ENCODE measurements at places on chromosomes 4 and X.
A peak's percentile ranks its signal among the peaks of the same experiment; 100 is the strongest.

- DNase-seq, result peak; percentile 91
These were observed at the start of gene CXCL8 for GRCh38 chr4:73740353-73740778. Gene CXCL8, plus strand, starts transcription at chr4:73740569. Its CDS starts 90 bp downstream, at chr4:73740659.

- peak; percentile 66 for DNase-seq
These were observed 183.2 kb upstream of the WDFY3 start for GRCh38 chr4:85149676-85150075.

DNA sequence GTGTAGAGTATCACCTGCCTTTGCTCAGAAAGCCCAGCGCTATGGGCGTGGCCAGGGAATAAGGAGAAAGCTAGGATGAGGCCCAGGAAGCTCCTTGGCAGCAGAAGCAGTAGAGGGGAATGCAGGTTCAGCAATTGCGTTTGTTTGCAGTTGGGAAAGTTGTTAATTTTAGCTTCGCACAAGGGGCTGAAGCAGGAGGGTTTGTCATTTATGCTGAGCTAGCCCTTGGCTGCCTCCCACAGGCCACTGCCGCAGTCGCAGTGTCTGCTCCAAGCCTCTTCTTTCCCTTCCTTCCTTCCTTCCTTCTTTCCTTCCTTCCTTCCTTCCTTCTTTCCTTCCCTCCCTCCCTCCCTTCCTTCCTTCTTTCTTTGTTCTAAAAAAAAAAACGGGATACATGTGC is 21.5 kb downstream of the FRMPD3 start:
- DNase-seq, result peak; percentile 36

DNA sequence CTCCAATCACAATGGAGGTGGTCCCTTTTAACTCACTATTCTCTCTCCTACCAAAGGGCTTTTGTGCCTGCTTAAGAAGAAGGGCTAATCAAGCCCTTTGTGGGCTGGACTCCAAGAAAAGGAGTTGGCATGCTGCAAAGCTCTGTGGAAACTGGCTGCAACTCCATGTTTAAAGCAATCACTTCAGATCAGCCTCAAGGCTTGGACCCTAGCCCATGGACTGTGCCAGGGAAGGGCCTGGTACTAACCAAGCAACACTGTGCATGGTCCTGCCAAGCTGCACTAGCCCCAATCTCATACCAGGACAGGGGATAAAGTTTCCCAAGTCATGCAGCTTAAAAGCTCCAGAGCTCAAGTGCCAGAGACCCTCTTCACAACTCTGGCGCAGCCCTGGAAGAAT is 86.7 kb downstream of the ATP8A1 start:
- DNase-seq, result no peak

DNA sequence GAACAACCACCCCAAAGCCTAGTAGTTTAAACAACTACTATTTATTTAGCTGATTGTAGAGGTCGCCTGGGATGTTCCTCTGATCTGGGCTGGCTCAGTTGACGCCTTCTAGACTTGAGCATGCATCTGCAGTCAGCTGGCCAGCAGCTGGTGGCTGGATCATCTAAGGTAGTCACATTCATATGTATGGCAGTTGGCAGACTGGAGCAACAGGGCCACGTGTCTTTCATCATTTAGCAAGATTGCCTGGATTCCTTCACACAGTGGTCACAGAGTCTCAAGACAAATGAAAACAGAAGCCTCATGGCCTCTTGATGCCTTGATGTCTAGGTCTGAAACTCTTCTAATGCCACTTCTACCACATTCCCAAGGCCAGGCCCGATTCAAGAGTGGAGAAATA is 220.6 kb upstream of the S100G start:
- no peak for DNase-seq

GRCh38 chr4:64780664-64781063 is 371.4 kb upstream of the TECRL start:
- no peak for DNase-seq

DNA sequence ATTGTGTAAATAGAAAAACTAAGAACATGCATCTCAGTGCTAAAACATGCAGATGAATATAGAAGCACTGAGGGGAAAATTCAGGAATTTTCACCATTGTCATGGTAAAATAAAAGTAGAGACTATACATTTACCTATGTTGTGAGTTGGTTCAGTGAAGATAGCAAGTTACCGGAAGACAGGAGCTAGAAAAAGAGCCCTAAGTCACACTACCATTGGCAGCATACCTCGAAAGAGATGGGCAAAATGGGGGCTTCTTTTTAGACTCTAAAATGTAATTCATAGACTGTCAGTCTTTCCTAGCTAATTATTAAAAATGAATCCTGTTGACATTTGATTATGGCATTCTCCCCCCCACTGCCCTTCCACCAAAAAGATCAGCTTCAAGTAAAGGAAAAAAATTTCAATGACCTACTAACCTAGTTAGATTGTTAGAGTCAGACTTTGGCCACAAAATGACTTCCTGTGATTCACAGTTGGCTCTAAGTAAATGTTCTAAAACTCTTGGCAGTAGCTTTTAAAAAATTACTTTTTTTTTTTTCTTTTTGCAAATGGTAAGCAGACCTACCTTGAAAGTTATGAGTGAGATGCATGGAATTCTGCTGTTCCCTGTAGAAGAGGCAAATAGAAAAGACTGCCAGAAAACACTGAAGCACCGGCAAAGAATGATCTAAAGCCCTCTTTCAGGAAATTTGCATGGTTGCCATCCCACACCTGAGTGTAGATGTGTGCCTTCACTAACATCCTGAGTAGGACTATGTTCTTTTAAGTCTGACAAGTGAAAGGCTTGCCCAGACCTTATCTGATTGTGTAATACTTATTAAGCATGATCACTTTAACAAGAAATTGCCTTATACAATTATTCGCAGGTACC is 26.4 kb upstream of the ARSJ start:
- no peak for DNase-seq

Measured in cardiac muscle cell (in vitro differentiated cells and primary cell).